ENCODE measurements at places on chromosomes 3 and 15. TPM values are rescaled to one million over a fixed set of nuclear protein-coding genes. Genes with fewer than 3 reads are reported as not detected.

- DNase-seq, result no peak
These were observed 39.9 kb downstream of the TICRR start for GRCh38 chr15:89615135-89615534.

GRCh38 chr3:128354788-128355542 is 111.7 kb downstream of the DNAJB8 start:
- DNase-seq, result peak; percentile 31

DNA sequence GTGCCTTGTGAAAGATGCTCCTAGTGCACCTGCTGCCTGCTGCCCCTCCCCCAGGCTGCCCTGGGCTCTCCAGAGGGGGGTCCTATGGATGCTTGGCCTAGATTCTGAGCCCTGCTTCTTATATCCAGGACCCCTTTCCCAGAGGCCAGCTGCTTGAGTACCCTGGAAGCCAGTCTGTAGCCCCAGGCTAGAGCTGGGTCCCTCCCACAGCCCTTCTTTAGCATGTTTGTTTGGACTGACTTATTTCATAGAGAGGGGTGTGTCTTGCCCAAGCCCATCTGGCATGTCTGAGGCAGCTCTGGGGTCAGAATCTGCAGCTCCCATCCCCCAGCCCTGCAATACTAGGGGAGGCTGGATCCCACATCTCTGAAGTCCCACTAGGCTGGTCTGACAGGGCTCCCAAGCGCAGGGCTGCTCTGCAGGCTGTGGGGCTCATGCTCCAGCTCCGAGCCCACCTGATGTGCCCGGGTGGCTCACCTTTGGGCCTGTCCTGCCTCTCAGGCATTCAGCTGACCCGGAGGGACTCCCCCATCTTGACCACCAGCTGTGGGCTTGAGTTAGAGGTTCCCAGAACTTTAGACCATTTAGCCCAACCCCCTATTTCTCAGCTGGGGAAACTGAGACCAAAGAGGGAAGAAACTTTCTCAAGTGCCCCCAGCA is 3.1 kb downstream of the CHRNB4 start:
- no peak for DNase-seq

GRCh38 chr3:69371816-69372215 is 14.1 kb downstream of the FRMD4B start:
- DNase-seq, result no peak

DNA sequence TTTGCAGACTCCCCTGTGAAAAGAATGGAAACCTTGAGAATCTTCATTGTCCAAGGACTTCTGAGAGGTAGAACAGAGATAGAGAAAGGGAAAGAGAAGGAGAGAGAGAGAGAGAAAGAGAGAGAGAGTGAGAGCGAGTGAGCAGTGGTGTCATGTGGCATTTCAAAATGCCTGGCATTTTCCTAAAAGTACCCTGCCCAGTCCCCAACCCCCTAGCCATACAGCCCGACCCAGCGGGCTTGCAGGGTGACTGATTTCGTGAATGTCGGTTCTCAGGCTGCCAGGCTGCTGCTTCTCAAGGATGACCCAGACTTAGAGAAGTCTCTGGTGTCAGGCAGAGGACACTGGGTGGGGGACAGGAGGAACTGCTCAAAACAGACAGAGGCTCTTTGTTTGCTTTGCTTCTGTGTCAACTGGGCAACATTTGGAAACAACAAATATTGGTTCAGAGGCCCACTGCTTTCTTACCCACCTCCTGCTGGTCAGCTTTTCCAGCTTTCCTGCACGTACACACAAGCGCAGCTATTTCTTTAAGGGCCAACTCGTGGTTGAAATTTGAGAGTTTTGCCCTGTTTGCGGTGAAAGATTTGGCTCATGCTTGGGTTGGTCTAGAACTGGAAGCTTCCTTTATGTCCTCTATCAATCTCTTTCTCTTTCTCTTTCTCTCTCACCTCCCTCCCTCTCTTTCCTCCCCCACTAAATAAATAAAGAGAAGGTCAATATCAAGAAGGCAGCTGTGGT is 3.7 kb upstream of the TF start:
- no peak for DNase-seq

- DNase-seq, result no peak
These were observed 25.9 kb downstream of the CSTA start for GRCh38 chr3:122350814-122351418.

DNA sequence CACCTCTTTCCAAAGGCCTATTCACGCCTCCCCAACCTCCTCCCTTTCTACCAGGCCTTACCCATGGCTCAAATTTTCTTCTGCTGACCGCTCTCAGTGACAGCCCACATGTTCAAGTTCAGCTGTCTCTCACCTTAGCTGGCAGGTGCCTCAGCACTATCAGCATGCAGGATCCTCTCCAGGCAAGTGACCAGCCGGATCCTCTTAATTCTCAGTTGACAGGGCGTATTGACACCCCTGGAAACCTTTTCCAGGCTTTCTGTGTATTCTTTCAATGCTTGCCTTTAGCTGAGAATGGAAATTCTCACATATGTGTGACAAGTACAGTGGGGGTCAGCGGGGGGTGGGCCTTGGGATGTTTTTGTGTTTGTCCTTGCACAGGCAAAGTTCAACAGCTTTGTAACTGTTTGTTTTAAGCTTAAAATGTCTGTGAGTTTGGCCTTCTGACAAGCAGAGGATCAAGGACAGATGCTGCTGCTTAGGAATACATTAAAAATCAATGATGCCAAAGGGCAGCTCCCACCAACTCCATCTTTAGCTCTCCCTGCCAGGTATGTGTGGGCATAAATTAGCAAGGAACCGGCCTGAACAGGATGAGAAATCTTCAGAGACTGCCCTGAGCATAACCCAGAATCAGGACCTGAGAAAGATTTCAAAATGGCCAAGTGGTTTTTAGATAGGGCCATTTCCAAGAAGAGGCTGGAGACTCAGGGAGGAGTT is 17.4 kb upstream of the BDH1 start:
- DNase-seq, result no peak

- no peak for DNase-seq
These were observed 92.3 kb downstream of the TMEM212 start for GRCh38 chr3:171935261-171936123.

GRCh38 chr3:136862617-136863322 is 762 bp downstream of the NCK1 start:
- DNase-seq, result peak; percentile 76

P2RY1 gene
- 43.1 TPM for total RNA-seq

KCNMB3 gene
- 4.9 TPM for total RNA-seq

PTPRG gene
- total RNA-seq, result 106 TPM

PLCH1 gene
- 20.6 TPM for total RNA-seq

EFCAB12 gene
- 4.9 TPM for total RNA-seq

GP5 gene
- 0.69 TPM for total RNA-seq

TTLL13 gene
- total RNA-seq, result 0.28 TPM

FSTL1 gene
- total RNA-seq, result 446 TPM

NRROS gene
- total RNA-seq, result 3.0 TPM

CCDC39 gene
- 2.2 TPM for total RNA-seq

Measured in spinal cord (tissue), 10 donors.